Esophagus squamous epithelium (tissue), 5 donors: ENCODE measurements at places on chromosomes 7 and 10. TPM values are rescaled to one million over a fixed set of nuclear protein-coding genes. Genes with fewer than 3 reads are reported as not detected.

- H3K4me1 ChIP-seq: no peaks in the 10 kb centered on the region
- H3K4me3 ChIP-seq: no peak overlapping the region
- no peak overlapping the region for H3K27ac ChIP-seq
- peaks cover 45% of the 10 kb centered on the region for H3K27me3 ChIP-seq
These were observed 71.4 kb downstream of the HTR5A start for GRCh38 chr7:155141562-155141961.

The LIPK gene
- total RNA-seq: not detected

The FAM170B gene
- total RNA-seq: not detected

The ZNF736 gene
- total RNA-seq: 4.7 TPM

DNA sequence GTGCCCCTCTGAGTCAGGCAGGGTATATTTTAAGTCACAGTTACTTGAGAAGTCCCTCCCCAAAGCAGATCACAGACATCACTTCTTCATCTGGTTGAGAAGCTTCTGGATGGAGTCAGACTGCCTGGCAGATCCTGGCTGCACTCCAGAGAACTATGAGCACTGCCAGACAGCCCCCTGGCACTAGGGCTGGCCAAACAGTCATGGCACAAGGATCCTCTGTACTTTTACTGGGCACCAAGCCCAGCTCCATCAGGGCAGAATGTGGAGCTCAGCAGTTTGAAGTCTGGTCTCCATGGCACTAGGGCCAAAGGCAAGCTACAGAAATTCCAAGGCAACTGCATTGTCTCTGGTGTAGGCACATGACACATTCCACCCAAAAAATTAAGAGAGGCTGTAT is 162.1 kb downstream of the NRG3 start:
- no peaks in the 10 kb centered on the region for H3K36me3 ChIP-seq
- no peaks in the 10 kb centered on the region for H3K27me3 ChIP-seq
- H3K4me3 ChIP-seq: no peak overlapping the region
- H3K27ac ChIP-seq: no peak overlapping the region
- H3K4me1 ChIP-seq: no peaks in the 10 kb centered on the region

The HERPUD2 gene
- total RNA-seq: 25.7 TPM

DNA sequence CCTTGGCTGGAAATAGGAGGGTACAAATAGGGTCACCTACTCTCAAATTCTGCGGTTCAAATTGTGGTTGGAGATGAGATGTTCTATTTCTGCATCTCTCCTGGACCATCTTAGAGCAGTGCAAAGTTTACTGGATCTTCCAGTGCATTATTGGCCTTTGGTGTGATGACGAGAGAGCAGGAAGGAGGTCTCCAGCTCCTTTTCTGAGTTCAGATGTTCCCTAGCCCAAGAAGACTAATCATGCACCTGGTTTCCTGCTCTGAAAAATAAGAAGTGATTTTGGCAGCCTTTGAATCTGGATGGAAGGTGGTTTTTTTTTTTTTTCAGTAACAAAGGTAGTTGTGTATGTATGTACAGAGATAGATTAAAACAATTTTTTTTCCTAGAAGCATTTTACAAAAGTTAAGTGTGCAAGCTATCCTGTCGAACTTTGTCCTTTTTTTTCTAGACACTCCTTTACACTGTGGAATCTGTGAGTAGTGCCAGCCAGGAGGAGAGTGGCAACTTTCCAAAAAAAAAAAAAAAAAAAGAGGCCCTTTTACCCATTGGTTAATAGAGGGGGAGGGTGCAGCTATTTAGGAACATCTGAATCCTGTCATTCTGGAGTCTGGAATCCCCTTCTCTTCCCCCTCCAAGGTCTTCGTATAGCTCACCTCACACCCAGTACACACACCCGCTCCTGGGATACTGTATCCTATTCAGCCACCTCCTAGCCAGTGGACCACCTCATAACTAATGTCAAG is 26.3 kb downstream of the PAPSS2 start:
- no peaks in the 10 kb centered on the region for H3K4me1 ChIP-seq
- no peaks in the 10 kb centered on the region for H3K27me3 ChIP-seq
- DNase-seq: no peak
- H3K4me3 ChIP-seq: no peak overlapping the region

The GPC2 gene
- not detected for total RNA-seq

The IL15RA gene
- total RNA-seq: 7.5 TPM

- no peaks in the 10 kb centered on the region for H3K4me1 ChIP-seq
- no peak for DNase-seq
- no peak overlapping the region for H3K27ac ChIP-seq
- H3K36me3 ChIP-seq: no peaks in the 10 kb centered on the region
- no peaks in the 10 kb centered on the region for H3K27me3 ChIP-seq
These were observed 6.5 kb upstream of the SNX10 start for GRCh38 chr7:26284995-26285632.

- no peak overlapping the region for H3K4me3 ChIP-seq
- no peaks in the 10 kb centered on the region for H3K27me3 ChIP-seq
- H3K4me1 ChIP-seq: no peaks in the 10 kb centered on the region
These were observed 171.8 kb downstream of the SEMA3D start for GRCh38 chr7:85014936-85015660.
